ENCODE measurements at places on chromosomes 1 and 21.

GRCh38 chr1:241799416-241799815, 48.6 kb upstream of the EXO1 start:
- DNase-seq: no peak

DNA sequence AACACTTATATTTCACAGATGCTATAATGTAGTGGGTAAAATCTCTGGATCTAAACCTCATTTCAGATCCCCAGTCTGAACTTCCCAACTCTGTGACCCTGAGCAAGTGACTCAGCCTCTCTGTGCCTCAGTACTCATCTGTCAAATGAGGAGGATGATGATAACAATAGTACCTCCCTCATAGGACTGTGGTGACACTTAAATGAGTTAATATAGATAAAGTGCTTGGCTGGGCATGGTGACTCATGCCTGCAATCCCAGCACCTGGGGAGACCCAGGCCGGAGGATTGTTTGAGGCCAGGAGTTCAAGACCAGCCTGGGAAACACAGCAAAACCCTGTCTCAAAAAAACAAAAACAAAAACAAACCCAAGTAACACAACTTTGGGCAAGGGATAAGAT, 4.7 kb upstream of the ECE1 start:
- DNase-seq: no peak

- DNase-seq: no peak
Measured at GRCh38 chr1:193538003-193538354, 351.6 kb upstream of the B3GALT2 start.

GRCh38 chr1:157523774-157524493, 28.4 kb downstream of the FCRL5 start:
- DNase-seq: no peak

GRCh38 chr21:34148826-34149558, 75.6 kb downstream of the MRPS6 start:
- no peak for DNase-seq

GRCh38 chr1:66402194-66402593, 131.8 kb upstream of the SGIP1 start:
- no peak for DNase-seq

- no peak for DNase-seq
Measured at GRCh38 chr1:94142022-94142421, 21.1 kb upstream of the ABCA4 start.

DNA sequence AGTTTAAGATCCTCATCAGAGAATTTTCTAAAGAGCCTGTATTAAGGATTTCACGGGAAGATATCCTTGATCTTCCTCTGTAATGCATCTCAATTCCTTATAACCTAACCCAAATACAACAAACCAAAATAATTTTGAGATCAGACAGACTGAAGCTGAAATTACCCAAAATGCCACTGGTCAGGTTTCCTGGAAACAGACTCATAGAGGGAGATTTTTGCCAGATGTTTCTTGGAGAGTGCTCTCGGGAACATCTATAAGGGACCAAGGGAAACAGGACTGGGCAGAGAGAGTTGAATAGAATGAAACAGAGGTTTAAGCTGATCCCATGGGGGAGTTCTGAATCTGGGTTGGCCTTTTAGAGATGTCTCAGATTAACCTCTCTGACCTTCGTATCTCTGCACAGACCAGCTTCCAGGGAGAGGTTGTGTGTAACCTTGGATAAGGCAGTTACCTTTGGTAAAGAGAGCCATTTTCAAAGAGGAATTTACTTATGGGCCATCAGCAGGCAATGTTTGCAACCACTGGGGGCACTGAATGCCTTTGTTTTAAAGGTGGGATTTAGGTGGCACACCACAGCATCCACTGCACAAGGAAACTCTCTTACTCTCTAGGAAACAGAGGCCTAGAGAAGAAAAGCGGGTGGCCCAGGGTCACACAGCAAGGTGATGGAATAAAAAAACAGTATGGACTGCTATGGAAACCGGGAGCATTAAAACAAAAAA, 130.8 kb upstream of the SGIP1 start:
- DNase-seq: no peak

GRCh38 chr1:162383516-162383915, 2.0 kb downstream of the C1orf226 start:
- DNase-seq: no peak

- no peak for DNase-seq
Measured at GRCh38 chr1:22044690-22045420, 7.7 kb upstream of the CDC42 start.

GRCh38 chr1:72111662-72112061, 170.7 kb downstream of the NEGR1 start:
- DNase-seq: no peak

Data from T1000 (cell line).